ENCODE measurements at places on chromosomes 11 and 22. TPM values are rescaled to one million over a fixed set of nuclear protein-coding genes. Genes with fewer than 3 reads are reported as not detected.

GRCh38 chr11:118522571-118523072 is 4.7 kb upstream of the TTC36 start:
- H3K27me3 ChIP-seq = no peaks in the 10 kb centered on the region
- H3K4me3 ChIP-seq = no peak overlapping the region
- no peak for DNase-seq
- no peak overlapping the region for H3K27ac ChIP-seq
- no peaks in the 10 kb centered on the region for H3K4me1 ChIP-seq

GRCh38 chr22:49527611-49528419 is 299.9 kb downstream of the BRD1 start:
- DNase-seq = no peak
- no peak overlapping the region for H3K27ac ChIP-seq
- H3K4me3 ChIP-seq = no peak overlapping the region
- no peaks in the 10 kb centered on the region for H3K36me3 ChIP-seq

GRCh38 chr11:78364128-78364751 is 53.4 kb downstream of the GAB2 start:
- H3K4me1 ChIP-seq = peaks cover 12% of the 10 kb centered on the region
- no peak overlapping the region for H3K4me3 ChIP-seq
- no peak overlapping the region for H3K27ac ChIP-seq

Gene MS4A2
- total RNA-seq = 0.20 TPM

Gene OR10D3
- total RNA-seq = not detected

Gene OR6M1
- total RNA-seq = not detected

Data from heart right ventricle (tissue), 16 donors.